ENCODE measurements at places on chromosomes 2 and 18.
A peak's percentile ranks its signal among the peaks of the same experiment; 100 is the strongest.

DNA sequence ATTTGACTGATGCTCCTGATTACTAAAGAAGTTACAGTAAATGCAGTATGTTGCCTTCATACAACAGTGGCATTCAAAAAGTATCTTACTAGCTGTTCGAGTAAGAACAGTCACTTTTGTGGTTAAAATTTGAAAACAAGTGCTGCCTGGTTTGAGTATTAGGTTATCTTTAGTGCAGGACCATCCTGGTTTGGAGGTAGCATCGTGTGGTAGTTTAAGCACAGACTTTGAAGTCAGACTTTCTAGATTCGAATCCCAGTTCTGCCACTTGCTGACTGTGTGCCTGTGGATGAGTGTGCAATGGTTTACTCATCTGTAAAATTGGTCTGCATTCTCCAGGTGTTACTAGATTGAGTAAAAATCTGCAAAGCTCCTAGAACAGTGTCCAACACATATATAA, 96.8 kb downstream of the SGPP2 start:
- DNase-seq: no peak

DNA sequence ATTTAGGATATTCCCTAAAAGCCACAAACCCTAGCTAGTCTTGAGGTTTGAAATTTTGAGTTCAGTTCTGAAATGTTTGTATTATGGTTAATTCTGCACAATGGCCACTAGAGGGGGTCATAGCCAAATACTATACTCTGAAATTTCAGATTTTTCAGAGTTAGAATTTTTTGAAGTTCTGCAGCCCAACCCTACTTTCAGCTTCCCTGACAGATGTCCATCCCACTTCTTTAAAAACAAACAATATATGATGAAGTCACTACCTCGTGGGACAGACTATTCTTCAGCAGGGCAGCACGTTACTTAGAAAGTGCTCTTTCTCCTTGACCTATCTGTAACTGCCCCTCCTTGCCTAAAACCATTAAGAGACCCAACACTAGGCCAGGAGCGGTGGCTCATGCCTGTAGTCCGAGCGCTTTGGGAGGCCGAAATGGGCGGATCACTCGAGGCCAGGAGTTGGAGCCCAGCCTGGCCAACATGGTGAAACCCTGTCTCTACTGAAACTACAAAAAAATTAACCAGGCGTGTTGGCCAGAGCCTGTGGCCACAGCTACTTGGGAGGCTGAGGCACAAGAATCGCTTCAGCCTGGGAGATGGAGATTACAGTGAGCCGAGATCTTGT, 48.2 kb upstream of the PAPOLG start:
- DNase-seq: no peak

DNA sequence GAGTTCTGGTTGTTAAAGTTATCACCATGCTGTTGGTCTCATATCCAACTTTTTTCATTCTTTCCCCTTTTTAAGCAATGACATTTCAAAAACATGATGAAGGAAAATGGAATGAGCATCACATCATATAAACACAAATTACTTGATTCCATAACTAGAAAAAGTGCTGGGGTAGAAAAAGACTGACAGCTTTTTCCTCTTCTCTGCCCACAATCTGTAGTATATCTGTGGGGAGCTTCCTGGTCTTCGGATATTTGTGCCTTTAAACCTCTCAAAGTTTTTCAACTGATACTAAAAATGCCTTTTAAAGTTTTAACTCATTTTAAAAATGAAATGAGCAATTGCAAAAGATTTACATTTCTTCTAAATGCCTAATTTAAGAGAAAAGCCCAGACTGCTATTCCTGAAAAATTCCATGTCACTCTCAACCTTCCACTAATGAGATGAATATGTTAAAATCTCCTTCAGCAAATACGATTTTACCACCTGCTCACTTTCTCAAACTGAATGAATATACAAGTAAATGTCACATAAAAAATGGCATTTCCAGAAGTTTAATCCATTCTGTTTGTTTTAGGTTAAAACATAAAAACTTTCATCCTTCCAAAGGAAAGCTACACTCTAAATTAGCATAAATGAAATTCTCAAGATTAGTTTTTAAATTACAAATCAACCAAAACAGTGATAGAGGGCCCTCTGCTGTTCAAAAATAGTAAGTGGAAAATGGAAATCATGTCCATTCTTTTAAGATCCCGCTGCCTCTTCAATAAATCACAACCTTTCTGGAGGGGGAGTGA, 2.1 kb downstream of the DNAH7 start:
- no peak for DNase-seq

- no peak for DNase-seq
Measured at GRCh38 chr2:169464466-169464865, 14.8 kb upstream of the BBS5 start.

- no peak for DNase-seq
Measured at GRCh38 chr2:99880148-99880963, 262.0 kb downstream of the AFF3 start.

DNA sequence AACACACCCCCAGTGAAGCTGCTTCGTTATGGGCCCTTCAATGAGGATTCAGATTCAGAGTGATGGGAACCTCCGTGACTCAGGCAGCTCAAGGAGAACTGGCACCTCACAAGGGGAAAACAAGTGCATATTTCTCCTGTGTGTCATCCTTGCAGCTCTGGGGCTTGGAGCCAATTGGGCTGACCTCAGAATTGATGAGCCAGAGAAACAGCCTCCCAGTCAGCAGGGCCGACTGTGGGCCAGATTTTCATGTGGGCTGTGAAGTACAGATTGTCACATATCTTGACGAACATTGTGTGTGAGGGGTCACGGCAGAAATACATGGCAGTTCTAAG, 189.6 kb upstream of the SP5 start:
- peak; percentile 70 for DNase-seq

DNA sequence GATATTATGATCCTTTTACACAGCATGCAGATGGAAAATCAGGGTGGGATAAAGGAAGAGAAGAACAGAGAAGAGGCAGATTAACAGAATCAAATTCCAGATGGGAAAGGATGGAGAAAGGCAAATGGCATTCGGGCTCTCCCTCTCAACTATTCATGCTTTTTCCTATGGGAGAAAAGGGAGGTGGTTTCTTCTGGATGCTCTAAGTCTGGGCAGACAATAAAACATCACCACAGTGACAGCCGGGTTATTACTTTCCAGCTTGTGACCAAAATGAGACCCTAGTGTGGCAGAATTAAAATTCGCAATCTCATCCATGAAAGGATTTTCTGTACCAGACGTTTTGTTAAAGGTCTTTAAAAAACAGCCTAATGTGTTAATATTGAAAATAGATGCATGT, 440.7 kb downstream of the RND3 start:
- no peak for DNase-seq

DNA sequence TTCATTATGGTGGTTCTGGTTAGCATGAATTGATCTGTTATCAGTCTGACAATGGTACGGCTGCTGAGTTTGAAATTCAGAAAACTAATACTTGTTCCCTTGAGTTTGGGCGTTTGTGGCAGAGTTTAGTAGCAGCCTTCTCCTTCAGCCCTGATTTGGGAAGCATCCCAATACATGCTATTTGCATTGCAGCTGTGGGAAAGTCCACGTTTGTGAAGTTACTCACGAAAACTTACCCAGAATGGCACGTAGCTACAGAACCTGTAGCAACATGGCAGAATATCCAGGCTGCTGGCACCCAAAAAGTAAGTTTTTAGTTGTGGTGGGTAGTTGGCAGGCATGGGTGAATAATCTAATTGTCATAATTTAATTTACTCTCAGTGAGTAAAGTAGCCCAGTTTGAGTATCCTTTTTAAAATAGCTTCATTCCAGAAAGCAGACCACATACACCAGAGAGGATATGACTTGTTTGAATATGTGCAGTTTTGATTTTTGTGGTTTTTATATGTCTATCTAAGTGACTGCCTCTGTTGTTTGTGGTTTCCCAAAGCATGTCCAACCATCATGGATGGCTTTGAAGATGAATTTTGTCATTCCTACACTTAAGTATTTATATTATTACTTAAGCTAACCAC, 12.2 kb downstream of the DGUOK start:
- DNase-seq: no peak

All from Peyer's patch (tissue), 4 donors.